ENCODE measurements at places on chromosomes 13 and 19.

- DNase-seq, result peak; percentile 39
Measured at GRCh38 chr19:44891016-44891882, at the start of gene TOMM40. Gene TOMM40 (plus strand): TSS chr19:44891254. CDS start chr19:44891416, 162 bp downstream.

- no peak for DNase-seq
Measured at GRCh38 chr13:44540761-44541434, 35.2 kb downstream of the TSC22D1 start.

DNA sequence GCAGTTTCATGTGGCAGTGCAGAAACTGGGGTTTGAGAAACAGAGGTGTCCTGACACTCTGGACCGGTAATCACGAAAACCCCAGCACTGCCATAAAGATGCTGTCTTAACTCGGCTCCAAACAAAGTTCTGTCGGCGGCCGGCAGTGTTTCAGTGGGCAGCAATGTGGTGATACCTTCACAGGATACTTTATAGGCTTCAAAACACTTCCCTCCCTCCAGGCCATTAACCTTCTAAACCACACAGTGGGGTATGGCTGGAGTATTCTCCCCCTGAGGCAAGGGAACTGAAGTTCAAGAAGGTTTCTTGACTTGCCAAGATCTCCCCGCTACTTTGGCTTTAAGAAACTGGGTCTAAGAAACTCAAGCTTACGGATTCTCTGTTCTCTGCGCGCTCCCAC, 1.1 kb downstream of the RUBCNL start:
- DNase-seq, result no peak

DNA sequence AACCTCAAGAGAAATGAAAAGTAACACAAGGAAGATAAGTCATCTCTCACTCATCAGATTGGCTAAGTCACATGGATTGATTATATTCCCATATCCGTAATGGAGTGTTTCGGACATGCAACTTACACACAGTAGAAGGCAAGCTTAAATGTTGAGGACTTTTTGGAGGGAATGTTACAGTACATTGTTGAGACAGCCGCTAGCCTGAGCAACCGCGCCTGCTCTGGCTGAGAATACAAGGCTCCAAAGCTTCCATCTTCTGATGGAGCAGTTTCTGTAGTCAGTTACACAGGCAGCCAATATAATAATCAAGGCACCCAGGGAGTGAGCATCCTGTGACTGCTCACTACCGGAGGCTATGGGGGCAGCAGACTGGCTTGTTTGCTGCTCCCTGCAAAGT, 1.0 kb upstream of the CRYL1 start:
- DNase-seq, result peak; percentile 74

- DNase-seq, result no peak
Measured at GRCh38 chr13:74929436-74929835, 552.5 kb downstream of the TBC1D4 start.

DNA sequence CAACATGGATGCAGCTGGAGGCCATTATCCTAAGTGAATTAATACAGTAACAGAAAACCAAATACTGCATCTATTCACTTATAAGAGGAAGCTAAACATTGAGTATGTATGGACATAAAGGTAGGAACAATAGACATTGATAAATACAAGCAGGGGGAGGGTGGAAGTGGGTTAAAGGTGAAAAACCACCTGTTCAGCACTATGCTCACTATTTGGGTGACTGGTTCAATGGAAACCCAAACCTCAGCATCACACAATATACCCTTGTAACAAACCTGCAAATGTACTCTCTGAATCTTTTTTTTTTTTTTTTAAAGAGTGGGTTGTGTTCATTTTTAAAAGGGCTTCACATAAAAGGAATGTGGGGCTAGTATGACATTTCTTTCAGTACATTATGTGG, 26.9 kb upstream of the CPB2 start:
- DNase-seq, result no peak

DNA sequence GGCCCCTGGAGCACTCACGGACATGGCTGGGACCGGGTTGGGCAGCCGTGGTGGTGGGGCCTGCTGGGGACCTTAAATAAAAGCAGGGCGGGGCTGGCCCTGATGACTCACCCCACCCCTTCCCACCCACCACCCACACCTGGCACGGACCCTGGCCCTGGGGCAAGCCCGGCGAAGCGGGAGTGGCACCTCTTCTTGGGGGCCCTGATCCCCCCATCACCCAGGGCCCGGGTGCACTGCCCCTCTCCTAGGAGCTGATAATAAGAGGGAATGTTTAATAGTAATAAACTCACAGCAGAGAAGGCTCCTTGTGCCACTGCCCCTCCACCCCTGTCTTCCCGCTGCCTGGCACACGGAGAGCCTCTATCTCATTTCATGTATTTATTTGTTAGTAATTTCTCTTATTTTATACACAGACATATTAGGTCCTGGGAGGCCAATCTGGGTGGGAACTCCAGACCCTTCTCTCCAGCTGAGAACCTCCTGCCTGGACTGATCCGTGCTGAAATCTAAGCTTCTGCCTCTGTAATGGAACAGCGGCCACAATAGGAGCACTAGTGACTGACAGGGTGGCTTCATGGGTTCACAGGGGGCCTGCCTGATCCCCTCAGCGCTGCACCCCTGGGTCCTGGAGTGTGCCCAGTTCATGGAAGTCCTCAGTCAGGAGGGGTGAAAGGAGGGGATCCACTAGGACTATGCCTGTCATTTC, at the start of gene LGALS7:
LGALS7 (minus strand) TSS at position 49 of the 709 bp plus-strand sequence; CDS start at position 24, 25 bp downstream.
- no peak for DNase-seq

- no peak for DNase-seq
Measured at GRCh38 chr19:23415034-23415433, 19.8 kb upstream of the ZNF91 start.

- no peak for DNase-seq
Measured at GRCh38 chr13:35882722-35883497, 248.3 kb downstream of the DCLK1 start.

GRCh38 chr13:98056839-98057410, 86.0 kb upstream of the FARP1 start:
- no peak for DNase-seq

DNA sequence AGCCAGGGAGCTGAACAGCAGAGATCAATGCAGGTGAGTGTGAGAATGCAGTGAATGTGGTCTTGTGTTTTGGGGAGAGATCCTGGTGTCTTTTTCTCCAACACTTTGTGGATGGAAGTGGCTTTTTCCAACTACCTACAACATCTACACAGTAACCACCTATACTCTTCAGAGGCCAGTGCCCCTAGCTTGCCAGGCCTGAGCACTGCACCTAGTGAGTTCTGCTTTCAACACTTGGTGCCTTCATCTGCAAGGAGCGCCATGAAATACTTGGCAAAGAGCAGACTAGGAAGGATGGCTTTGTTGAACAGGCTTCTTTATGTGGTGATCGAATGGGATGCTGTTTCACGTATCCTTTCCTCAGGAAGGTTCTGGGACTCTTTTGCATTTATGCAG, 21.3 kb upstream of the HMGB1 start:
- DNase-seq, result no peak
